ENCODE measurements at places on chromosomes 5 and 9. TPM values are rescaled to one million over a fixed set of nuclear protein-coding genes. Genes with fewer than 3 reads are reported as not detected.

CFAP157 gene
- 0.30 TPM for total RNA-seq

IL9 gene
- total RNA-seq = not detected

ROR2 gene
- total RNA-seq = not detected

CDC20B gene
- total RNA-seq = not detected

GFI1B gene
- total RNA-seq = not detected

PCDHGA3 gene
- 0.32 TPM for total RNA-seq

C5orf52 gene
- total RNA-seq = not detected

PDCD1LG2 gene
- total RNA-seq = 0.82 TPM

SPATA31A3 gene
- 0.05 TPM for total RNA-seq

NREP gene
- 38.3 TPM for total RNA-seq

SLC34A1 gene
- total RNA-seq = 0.61 TPM

MLANA gene
- not detected for total RNA-seq

DMRT3 gene
- not detected for total RNA-seq

SPATA31C1 gene
- total RNA-seq = not detected

NMUR2 gene
- 0.13 TPM for total RNA-seq

FBXW2 gene
- 51.6 TPM for total RNA-seq

SLC6A19 gene
- total RNA-seq = not detected

FREM1 gene
- 2.0 TPM for total RNA-seq

SLC36A2 gene
- not detected for total RNA-seq

EIF4EBP3 gene
- 1.2 TPM for total RNA-seq

TLR4 gene
- total RNA-seq = 24.3 TPM

OR1J2 gene
- total RNA-seq = not detected

SEMA5A gene
- total RNA-seq = 0.08 TPM

GABBR2 gene
- not detected for total RNA-seq

Data from A375 (cell line).